Mucosa of descending colon (tissue), 3 donors: ENCODE measurements at places on chromosomes 1 and 21.

DNA sequence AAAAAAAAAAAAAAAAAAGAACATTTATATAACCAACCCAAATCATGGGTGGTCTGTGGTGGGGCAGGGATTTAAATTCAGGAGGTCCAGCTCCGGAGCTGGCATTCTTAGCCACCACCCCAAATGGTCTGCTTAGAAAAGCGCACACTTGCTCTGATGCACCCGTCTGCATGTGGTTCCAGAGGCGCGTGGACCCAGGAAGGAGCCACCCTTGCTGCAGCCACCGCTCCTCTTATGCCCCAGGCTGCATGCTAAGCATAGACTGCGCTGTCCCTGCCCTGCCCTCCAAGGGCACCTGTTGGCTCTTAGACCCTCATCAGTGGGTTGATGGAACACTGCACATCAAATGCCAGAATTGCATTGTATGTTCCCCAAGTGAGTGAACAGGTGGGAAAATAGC, 41.4 kb downstream of the ATP5PO start:
- DNase-seq: no peak

GRCh38 chr1:167940264-167940663, 3.4 kb upstream of the MPC2 start:
- no peak for DNase-seq

DNA sequence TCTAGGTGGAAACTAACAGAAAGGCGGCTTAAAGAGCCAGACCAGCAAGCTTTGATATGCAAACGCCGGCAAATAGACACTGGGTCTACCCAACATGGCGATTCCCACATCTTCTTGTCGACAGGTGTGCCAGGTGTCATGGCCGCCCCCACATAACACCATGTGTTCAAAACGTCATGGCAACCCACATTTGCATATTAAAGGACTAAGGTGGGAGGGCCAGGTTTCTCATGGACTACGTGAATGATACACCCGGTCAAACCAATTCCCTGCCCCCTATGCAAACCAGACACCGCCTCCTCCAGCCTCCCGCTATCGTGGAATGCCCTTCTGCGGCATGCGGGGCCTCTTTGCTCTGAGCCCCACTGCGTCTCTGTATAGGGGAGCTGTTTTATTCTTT, 41.3 kb downstream of the ICOSLG start:
- peak; percentile 17 for DNase-seq

- no peak for DNase-seq
These were observed 5.0 kb downstream of the NGF start for GRCh38 chr1:115332813-115333608.

GRCh38 chr1:205283270-205284147, 38.0 kb downstream of the NUAK2 start:
- DNase-seq: no peak

DNA sequence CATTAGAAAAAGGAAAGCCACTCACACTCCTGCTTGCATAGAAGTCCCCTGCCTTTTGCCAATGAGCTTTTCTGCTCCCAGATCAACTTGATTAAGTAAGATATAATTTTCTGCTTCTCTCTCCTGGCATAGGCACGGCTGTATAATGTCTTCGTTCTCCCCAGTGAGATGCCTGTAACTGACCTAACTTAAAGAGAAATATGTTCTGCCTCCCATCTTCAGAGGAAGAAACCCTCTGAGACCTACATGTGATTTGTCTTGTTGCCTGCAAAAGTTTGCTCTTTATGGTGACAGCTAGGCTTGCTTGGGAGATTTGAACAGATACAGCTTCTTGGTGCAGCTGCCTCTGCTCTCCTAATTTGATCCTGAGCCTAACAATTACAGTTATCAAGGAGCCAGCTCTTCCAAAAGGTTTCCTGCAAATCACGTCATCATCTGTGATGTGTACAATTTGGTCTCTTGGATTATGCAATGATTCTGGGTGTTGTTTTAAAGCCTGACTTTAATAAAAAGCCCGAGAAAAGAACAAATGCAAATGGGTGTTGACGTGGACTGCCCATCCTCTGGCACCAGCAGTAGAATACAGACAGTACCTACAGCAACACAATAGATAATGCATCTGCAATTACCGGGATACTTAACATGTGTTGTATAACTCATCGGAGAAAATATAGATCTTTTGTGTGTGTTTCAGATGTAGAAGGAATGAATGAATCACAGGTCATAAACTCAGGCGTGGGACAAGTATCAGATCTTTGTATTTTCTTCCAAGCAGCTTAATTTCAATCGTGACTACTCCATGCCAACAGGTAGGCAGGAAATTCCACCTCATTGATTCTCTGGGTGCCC, 76.2 kb upstream of the KAZN start:
- no peak for DNase-seq

GRCh38 chr1:19066248-19066873, 109.9 kb upstream of the IFFO2 start:
- DNase-seq: no peak

GRCh38 chr1:200165493-200166220, 138.1 kb downstream of the NR5A2 start:
- no peak for DNase-seq

- no peak for DNase-seq
These were observed 19.9 kb upstream of the FOXO6 start for GRCh38 chr1:41341365-41341683.
